GM13976 (cell line): ENCODE measurements at places on chromosomes 16 and 17.

DNA sequence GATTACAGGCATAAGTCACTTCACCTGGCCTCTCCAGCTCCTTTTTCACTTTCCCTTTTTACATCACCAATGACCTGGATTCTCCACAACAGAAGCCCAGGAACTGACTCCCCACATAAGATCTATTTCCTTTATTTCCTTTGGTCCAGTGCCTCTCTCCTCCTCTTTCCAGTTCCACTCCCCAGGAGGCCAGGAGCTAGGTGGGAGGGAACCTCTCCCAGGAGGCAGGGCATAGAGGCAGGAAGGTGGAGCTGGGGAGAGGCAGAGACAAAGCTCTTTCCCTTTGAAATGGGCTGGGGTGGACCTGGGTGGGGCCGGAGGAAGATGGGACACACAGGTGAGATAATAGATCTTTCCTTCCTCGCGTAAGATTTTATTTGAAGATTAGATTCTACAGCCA lies 318.3 kb upstream of the TNRC6C start:
- no peak for DNase-seq

DNA sequence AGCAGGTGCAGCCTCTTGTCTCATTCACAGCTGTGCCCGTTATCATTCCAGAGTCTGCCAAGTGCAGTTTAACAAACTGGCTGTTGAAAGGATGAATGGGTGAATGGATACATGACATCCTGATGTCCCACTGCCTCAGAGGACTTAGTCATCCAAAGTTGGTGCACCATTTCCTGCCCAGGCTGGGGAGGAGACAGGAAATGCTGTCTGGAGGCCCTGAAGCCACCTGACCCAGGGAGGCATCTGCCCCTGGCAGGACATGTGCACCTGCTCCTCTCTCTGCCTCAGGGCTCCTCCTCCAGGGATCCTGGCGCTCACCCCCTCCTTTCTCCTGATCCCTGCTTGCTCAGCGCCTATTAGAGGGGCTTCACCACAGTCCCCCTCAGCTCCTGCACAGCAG lies 1.8 kb upstream of the CD300C start:
- DNase-seq, result no peak

GRCh38 chr17:8986295-8986694 lies 20.8 kb upstream of the PIK3R5 start:
- DNase-seq, result no peak

DNA sequence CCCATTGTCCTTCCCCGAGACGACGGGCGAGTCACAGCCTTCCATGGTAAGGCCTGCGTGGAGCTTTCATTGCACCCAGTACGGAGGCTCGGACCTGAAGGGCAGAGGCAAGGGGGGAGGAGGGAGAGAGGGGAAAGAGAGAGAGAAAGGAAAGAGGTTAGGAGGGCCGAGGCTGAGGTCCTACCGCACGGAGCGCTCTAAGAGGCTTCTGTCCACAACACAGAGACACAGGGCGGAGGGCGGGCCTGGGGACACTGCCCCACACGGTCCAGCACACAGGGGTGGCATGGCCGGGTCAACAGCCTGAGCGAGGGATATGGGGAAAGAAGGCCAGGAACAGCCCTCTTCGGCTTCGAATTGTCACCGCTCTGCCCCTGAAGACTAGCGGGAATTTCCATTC lies 87.8 kb downstream of the ZFHX3 start:
- DNase-seq, result no peak
